ENCODE measurements at places on chromosomes 2 and 18.
A peak's percentile ranks its signal among the peaks of the same experiment; 100 is the strongest.

GRCh38 chr2:206543073-206543472 lies 99.2 kb upstream of the FAM237A start:
- no peak for DNase-seq

DNA sequence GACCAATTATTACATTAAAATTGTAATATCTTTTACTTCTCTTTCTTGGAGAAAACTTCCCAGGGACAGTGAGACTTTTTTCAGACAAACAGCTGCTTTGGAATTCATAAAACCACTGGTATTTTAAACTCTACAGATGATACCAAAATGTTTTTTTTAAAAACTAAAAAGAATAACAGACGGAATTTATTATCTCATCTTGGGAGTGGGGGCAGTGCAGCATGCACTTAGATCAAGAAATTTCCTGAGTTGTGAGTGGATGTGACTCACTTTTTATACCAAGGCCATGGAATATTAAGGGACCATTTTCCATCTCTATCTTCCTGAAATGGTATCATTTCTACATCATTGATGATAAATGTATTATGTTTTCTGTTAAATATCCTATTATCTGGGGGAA lies 422.8 kb upstream of the HNRNPA3 start:
- DNase-seq: no peak

DNA sequence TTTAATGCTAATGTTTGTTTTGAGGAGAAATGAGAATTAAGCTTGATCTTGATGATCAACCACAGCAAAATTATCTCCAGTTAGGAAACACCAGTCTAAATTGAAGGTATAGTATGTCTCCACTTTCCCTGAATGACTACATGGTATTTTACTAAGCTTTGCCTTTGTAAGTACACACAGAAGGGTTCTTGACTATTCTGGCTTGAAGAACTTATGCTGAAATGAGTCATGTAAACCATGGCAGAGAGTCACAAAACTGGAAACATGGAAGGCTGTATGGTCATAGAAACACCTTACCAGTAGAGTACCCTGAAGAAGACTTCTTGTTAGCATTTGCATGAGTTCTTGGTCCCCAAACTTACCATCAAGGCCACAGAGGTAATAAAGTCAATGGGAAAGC lies 250.5 kb downstream of the SLC8A1 start:
- no peak for DNase-seq

DNA sequence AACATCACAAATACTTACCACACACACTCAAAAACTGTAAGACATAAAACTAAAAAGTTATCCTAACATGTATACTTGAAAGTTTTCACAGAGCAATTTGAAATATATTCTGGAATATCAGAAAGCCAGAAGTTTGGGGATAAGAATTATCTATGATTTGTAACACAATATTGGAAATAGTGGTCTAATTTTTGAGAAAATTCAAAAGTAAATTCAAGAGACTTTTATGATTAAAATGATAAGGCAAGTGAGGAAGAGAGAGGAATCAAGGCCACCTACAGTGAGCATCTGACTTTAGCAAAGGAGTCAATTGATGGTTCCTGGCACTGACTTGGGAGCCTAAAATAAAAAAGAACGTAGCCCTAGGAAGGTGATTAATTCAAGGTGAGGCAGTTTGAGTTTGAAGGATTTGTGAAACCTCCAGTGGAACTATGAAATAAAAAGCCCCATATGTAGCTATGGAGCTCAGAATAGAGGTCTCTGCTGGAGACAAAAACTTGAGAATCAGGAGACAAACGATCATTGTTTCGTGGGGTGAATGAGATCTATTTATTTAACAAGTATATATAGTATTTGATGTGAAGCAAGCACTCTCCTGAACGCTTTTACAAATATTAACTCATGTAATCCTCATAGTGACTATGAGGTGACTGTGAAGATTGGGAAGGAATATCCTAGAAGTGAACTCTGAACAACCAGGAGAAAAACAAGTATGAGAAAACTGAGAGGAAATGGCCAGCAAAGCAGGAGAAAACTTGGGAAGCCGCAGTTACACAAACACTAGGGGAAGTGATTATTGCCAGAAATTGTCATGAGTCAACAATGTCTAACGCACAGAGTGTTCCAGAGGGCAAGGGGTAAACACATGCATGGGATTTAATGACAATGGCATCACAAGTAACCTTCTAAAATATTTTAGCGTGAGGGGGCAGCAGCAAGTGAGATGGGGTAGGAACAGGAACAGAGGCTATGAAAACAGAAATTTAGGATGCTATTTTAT lies 12.8 kb downstream of the TFPI start:
- DNase-seq: peak; percentile 86

DNA sequence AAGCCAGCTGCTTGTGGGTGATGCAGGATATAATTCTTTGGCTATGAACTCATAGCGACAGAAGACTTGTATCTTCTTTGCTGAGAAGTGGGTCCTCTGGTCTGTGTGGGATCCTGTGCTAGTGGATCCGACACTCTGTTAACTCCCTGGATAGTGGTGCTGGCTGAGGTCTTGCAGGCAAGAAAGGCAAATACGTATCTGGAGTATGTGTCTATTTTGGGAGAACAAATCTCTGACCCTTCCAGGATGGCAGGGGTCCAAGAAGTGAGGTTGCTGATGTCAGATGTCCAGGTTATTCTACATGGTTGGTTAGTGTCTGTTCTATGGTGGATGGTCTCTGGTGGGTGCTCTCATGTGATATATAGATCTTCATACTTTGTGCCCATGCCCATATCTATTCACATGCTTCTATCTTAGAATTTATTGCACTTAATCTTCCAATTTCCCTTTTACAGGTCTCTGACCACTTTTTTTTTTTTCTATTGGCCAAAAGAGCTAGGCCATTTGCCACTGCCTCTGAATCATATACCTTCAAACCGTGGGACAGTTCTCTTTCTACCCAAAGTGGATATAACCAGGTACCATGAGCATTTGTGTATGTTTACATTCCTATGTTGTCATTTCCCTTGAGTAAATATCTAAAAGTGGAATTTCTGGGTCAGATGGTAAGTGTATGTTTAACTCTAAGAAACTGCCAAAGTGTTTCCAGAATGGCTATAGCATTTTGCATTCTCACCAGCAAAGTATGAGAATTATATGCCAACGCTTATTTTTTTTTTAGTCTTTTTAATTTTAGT lies 45.1 kb upstream of the RBMS1 start:
- DNase-seq: no peak

- no peak for DNase-seq
Measured at GRCh38 chr2:105764059-105764458, 19.3 kb downstream of the NCK2 start.

- no peak for DNase-seq
Measured at GRCh38 chr18:57618910-57619309, 2.7 kb downstream of the NARS1 start.

DNA sequence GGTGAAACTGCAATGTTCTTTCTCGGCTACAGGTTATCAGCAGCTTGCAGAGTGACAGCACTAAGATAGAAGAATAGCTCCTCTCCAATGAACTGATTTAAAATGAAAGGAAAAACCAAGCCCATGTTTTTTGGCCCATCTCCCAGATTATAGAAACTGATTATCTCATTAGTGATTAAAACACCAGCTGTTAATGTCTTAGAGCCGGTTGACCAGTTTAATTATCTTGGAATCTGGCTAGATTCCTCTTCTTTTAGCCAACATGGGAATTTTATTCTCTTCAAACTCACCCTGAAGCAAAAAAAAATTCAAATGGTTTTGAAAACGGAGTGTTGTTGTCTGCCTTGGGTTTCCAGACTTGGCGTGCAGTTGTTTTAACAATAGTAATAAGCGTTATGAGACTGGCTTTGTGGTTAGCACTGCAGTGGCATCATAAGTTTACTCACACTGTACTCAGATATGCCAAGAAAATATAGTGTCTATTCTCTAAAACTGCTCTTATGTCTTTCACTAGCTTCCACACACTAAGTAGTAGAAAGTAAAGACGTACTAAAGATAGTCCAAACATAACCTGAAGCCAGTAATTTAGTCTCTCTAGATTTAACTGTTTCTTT lies 665.3 kb downstream of the STK39 start:
- DNase-seq: no peak

DNA sequence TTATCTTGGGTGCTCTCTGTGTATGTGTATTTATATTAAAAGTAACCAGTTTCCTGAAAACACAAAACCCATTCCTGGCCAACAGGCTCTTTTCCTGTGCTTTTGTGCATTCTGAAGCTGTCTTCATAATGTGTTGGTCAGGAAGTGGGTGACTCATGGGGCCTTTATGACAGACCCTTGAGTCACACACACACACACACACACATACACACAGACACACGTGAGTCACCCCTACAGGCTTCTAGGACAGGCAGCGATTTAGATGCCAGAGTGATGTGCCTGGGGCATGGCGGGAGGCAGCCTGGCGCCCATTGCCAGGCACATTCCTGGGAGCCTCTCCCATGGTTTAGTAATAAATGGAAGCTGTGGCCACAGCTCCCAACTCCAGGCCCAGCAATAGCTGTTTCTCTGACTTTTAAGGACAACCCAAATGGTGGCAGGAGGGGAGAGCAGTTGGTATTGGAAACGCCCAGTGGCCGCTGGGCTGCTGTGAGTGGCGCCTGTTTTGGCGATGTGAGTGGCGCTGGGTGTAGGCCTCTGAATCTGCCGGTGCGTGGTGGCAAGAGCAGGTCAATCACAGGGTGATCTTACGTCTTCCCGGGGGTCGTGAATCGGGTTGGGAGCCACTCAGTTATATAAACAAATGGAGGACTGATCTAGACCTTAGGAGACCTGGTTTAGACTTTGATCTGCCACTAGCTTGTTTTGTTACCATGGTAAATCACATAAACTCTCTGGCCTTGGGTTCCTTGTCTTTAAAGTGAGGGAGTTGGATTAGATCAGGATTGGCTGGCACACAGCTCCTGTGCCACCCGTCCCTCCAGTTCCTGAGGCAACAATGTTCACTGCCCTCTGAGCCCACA lies 150.7 kb upstream of the DLX2 start:
- DNase-seq: peak; percentile 99

- DNase-seq: no peak
Measured at GRCh38 chr18:51171223-51171622, 26.3 kb downstream of the MEX3C start.

GRCh38 chr18:23573626-23574431 lies 12.5 kb downstream of the NPC1 start:
- no peak for DNase-seq

DNA sequence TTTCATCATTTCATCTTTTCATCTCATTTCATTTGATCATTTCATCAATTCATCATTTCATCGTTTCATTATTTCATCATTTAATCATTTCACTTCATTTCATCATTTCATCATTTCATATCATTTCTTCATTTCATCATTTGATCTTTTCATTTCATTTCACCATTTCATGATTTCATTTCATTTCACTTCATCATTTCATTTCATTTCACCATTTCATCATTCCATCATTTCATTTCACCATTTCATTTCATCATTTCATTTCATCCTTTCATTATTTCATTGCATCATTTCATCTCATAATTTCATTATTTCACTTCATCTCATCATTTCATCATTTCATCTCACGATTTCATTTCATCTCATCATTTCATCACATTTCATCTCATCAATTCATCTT lies 127.8 kb downstream of the ANKRD30BL start:
- no peak for DNase-seq

- no peak for DNase-seq
Measured at GRCh38 chr2:119384971-119385370, 18.2 kb downstream of the DBI start.

DNA sequence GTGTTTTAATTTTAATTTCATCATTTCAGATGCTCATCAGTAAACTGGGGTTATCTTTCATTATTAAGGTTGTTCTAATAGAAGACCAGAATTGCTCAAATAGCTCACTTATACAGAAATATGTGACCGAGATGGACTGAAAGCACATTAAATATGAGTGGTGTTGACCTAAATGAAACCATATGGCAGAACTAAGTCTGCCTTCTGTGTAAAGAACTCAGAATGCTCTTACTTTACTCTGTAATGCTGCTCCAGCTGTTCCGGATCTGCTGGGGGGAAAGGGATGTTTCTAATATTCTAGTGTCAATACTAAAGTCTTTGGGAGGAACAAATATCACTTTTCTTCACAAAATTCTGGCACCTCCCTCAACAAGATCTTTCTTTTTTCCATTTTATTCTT lies 131.0 kb downstream of the DPP4 start:
- DNase-seq: no peak

DNA sequence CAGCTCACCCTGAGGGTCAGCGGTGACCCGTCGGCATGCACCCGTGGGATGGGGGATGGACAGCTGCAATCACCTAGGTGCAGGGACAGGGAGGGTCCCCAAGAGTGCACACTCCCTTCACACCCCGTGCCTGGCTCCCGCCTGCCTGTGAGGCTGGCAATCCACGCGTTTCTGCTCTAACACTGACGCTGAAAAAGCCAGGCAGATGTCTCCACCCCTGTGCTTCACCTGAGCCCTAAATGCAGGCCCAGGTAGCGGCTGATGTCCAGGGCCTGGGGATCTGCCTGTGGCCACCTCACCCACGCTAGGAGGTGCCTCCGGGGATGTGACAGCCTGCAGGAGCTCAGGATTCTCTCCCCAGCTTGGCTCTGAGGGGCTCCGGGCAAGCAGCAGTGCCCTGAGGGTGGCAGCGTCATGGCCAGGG lies 212.0 kb upstream of the SALL3 start:
- DNase-seq: no peak

DNA sequence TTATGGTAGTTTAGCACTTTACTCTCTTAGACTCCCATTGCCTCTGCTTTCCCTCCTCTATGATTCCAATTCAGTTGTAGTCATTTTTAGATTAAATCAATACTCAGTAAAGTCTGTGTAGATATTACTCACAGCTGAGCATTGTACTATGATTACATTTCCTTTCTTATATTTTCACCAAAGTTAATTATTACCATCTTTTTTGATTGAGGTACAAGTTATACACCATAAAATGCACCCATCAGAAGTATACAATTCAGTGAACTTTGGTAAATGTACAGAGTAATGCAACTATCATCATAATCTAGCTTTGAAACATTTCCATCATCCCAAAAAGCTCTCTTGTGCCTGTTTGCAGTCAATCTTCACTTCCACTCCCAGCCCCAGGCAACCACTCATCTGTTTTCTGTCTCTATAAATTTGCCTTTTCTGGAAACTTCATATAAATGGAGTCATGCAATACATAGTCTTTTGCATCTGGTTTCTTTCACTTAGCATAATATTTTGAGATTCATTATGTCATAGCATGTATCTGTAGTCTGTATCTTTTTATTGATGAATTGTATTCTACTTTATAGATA lies 30.2 kb upstream of the ETAA1 start:
- no peak for DNase-seq

GRCh38 chr2:27715318-27716210 lies 51.9 kb downstream of the SLC4A1AP start:
- DNase-seq: no peak

DNA sequence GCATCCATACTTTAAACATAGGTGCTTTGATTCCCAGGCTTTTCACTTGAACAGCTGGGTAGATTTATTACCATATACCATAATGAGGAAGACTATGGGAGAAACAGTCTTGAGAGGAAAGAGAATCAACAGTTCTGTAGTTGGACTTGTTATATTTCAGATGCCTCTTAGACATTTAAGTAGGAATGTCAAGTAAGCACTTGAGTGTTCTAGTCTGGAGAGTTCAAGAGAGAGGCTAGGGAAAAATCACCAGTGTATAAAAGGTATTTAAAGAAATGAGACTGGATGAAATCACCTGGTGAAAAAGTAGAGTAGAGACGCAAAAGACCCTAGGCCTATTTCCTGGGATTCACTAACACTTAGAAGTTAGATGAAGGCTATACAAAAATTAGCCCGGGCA lies 13.5 kb upstream of the CCNT2 start:
- DNase-seq: no peak

- no peak for DNase-seq
Measured at GRCh38 chr18:27428120-27428519, 243.0 kb upstream of the CHST9 start.

GRCh38 chr2:113734185-113734584 lies 22.3 kb downstream of the SLC35F5 start:
- no peak for DNase-seq

Measured in glomerular endothelial cell (primary cell).